Cardiac muscle cell (in vitro differentiated cells and primary cell): ENCODE measurements at places on chromosomes 5 and 9.

- H3K4me1 ChIP-seq, result no peaks in the 10 kb centered on the region
- no peaks in the 10 kb centered on the region for H3K36me3 ChIP-seq
- H3K27me3 ChIP-seq, result no peaks in the 10 kb centered on the region
Measured at GRCh38 chr9:69089491-69089890, 53.9 kb downstream of the FXN start.

GRCh38 chr9:136091582-136092352 lies 3.3 kb downstream of the NACC2 start:
- no peak overlapping the region for H3K4me3 ChIP-seq
- peaks cover 9% of the 10 kb centered on the region for H3K27me3 ChIP-seq
- no peak overlapping the region for H3K27ac ChIP-seq

DNA sequence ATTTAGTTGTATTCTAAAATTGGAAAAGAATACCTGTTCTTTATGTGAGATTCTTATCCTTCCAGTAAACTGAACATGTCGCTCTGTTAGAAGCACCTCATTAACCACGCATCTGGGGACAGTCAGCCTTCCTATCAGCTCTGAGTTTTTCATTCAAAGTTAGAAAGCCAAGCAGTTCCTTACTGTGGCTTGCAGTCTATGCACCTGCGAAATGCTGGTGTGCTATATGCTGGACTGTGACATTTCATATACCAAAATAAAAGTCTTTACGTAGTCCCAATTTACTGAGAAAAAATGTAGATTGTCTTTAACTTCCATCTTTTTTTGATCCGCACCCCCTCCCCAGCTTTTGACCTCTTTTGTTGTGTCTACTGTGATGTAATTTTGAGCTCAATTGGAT lies 4.3 kb downstream of the ANP32B start:
- no peak for DNase-seq
- no peak overlapping the region for H3K4me3 ChIP-seq
- no peaks in the 10 kb centered on the region for H3K36me3 ChIP-seq
- H3K4me1 ChIP-seq, result peaks cover 12% of the 10 kb centered on the region
- no peak overlapping the region for H3K27ac ChIP-seq

GRCh38 chr5:72234265-72234700 lies 85.8 kb downstream of the MRPS27 start:
- H3K36me3 ChIP-seq, result peaks cover 4% of the 10 kb centered on the region
- H3K4me3 ChIP-seq, result no peak overlapping the region
- H3K27me3 ChIP-seq, result no peaks in the 10 kb centered on the region
- DNase-seq, result no peak
- peaks cover 5% of the 10 kb centered on the region for H3K4me1 ChIP-seq
